ENCODE measurements at places on chromosomes 7 and 10.

- DNase-seq: no peak
These were observed 28.4 kb upstream of the VWDE start for GRCh38 chr7:12431886-12432556.

DNA sequence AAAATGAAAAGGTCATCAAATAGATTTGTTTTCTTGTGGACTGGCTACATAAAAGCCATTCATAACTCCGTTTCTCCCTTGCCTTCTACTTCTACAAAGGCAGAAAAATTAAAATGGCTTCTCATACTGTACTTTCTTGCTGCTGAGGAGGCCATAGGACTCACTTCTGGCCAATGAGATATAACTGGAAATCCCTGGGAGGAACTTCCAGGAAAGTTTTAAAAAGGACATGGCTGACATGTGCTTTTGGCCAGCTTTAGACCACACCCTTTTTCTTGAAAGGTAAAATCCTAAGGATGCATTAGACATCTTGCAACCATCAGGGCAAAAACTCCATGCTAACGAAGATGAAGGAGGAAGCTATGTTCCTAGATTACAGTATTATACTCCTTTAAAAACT lies 58.5 kb downstream of the PDZD8 start:
- no peak for DNase-seq

DNA sequence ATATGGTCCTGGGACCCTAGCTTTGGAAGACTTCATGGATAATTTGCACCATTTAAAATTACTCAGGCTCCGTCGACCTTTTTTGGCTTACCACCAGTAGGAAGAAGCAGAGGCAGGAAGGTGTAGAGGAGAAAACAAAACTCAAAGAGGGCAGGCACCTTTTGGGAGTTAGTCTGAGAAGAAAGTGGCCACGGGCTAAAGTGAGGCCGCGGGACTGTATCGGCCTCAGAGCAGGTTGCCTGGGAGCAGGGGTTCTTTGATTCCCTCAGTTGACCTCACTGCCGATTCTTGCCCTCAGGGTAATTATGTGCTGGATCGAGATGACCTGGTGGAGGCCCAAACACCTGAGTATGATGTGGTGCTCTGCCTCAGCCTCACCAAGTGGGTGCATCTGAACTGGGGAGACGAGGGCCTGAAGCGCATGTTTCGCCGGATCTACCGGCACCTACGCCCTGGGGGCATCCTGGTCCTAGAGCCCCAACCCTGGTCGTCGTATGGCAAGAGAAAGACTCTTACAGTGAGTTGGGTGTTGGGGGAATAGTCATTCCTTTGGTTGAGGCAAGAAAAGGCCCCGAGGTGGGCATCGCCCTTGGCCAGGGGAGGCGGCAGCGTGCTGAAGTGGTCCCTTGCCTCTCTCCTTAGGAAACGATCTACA lies 3.1 kb downstream of the MEPCE start:
- no peak for DNase-seq

- DNase-seq: no peak
These were observed 82.5 kb downstream of the RNLS start for GRCh38 chr10:88500656-88501055.

GRCh38 chr10:82308641-82309040 lies 433.6 kb downstream of the NRG3 start:
- no peak for DNase-seq

GRCh38 chr10:88473989-88474883 lies 108.9 kb downstream of the RNLS start:
- DNase-seq: no peak

DNA sequence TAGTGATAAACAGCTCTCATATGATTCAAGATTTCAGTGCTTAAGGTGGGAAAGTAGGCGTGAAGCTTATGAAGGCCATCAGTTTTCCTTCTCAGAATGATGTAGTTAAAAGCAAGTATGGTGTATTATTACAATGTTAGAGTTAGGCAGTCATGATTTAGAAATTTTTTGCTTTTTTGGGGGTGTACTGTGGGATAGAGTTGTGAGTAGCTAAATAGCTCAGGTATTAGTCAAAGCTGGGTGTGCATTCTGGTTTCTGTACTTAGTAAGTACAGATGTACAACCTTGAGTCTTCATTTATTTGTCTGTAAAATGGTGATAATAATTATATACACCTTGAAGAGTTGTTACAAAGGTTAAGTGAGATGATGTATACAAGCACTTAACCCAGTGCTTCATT lies 52.2 kb downstream of the R3HCC1L start:
- no peak for DNase-seq

- DNase-seq: no peak
These were observed 10.4 kb upstream of the STOX1 start for GRCh38 chr10:68816796-68817412.

DNA sequence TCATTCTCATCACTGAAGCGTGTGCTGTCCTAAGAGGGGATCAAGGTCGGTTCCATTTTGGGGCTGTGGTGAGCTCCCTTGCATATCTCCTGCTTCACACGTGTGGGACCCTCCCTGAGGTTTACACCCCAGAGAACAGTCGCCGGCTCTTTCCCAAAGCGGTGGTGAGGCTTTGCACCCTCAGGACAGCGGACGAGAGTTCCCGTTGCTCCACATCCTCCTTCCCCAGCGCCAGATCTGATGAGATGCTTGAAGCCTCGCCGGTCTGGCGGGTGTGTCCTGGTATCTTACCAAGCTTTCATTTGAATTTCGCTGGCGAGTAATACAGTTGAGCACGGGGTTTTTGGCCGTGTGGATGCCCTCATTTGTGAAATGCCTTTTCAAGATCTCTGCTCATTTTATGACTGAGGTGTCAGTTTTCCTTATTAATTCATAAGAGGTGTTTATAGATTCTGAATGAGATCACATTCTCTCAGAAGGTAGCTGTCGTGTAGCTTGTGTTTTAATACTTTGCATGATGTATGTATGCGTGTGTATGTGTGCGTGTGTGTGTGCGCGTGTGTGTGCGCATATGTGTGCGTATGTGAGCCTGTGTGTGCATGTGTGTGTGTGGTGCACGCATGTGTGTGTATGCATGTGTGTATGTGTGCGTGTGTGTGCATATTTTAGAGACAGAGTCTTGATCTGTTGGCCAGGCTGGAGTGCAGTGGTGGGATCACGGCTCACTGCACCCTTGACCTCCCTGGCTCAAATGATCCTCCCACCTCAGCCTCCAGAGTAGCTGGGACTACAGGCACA lies 30.7 kb downstream of the ELFN1 start:
- no peak for DNase-seq

GRCh38 chr7:128446306-128446705 lies 9.4 kb upstream of the HILPDA start:
- peak; percentile 20 for DNase-seq

- no peak for DNase-seq
These were observed 1.8 kb downstream of the SEMA3C start for GRCh38 chr7:80916770-80917741.

GRCh38 chr7:72019436-72019835 lies 392.7 kb downstream of the CALN1 start:
- no peak for DNase-seq

GRCh38 chr10:98252464-98252863 lies 15.5 kb downstream of the LOXL4 start:
- DNase-seq: no peak

DNA sequence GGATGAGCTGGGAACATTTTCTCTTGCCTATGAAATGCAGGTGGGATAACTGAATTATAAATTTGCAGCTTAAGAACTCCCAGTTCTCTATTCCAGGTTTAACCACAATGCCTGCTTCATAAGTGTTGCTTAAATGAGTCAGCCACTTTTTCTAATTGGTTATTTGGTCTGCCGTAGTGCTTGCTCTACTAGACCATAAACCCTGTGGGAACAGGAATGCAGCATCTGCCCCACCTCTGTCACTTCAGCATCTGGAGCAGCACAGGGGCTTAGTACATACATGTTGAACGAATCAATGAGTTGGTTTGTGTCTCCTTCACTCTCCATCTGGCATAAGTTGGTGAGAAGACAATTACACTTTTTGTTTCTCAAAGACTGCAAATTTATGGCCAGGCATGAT lies 95.2 kb upstream of the PTER start:
- DNase-seq: no peak

GRCh38 chr7:674454-675410 lies 51.8 kb upstream of the DNAAF5 start:
- DNase-seq: no peak

DNA sequence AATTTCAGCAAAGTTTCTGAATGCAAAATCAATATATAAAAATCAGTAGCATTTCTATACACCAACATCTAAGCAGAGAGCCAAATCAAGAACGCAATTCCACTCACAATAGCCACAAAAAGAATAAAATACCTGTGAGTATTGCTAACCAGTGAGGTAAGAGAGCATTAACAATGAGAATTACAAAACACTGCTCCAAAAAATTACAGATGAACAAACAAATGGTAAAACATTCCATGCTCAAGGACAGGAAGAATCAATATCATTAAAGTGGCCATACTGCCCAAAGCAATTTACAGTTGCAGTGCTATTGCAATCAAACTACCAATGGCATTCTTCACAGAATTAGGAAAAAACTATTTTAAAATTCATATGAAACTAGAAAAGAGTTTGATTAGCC lies 61.5 kb downstream of the HECTD2 start:
- DNase-seq: no peak

GRCh38 chr10:57579926-57580325 lies 687.8 kb downstream of the IPMK start:
- DNase-seq: no peak

- DNase-seq: no peak
These were observed 918.2 kb upstream of the ZNF722 start for GRCh38 chr7:63080406-63080805.

GRCh38 chr10:25356609-25357008 lies 181.8 kb downstream of the GPR158 start:
- DNase-seq: no peak

GRCh38 chr7:68246189-68246633 lies 1249.6 kb downstream of the TYW1 start:
- DNase-seq: no peak

DNA sequence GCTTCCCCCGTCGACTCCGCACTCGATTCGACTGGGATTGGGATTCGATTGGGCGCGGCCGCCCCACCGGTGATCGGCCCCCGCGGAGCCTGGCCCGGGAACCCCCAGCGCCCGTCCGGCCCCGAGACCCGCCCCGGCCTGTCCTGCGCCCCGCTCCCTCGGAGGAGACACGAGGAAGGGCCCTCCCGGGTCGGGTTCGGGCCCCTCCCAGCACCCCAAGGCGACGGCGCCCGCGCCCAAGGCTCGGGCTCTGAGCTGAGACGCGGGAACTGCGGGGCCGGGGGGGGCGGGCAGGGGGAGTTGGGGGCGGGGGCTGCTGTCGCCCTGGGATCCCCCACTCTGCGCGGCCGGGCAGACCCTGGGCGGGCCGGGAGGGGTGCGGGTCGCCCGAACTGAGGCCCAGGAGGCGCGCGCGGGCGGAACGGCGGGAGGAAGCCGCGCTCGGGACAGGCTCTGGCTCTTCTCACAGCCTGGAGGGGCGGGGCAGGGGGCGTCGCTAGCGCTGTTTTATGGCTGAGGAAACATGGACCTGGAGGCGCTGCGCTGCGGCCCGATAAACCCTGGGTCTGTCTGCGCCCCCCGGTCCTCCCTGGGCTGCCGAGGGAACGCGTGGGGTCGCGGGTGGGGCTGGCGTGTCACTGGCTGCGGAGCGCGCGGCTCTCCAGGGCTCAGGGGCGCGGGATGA lies 1.7 kb upstream of the NKX6-2 start:
- no peak for DNase-seq

DNA sequence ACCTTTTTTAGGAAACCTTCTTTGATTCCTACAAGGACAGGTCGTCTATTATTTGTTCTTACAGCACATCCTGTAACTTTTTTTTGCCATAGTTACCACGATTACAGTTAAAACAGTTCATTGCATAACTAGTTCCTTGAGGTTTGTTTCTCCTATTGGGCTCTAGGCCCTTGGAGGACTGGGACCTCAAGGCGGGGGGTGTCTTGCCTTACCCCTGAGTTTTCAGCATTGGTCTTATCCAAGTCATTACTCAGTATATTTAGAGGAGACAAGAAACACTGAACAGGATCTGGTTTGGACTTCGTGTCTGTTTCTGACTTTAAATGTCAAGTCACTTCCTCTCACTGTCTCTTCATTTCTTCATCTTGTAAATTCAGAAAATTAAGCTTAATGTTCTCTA lies 369.8 kb downstream of the SDK1 start:
- no peak for DNase-seq

GRCh38 chr7:29258951-29259350 lies 64.4 kb downstream of the CHN2 start:
- DNase-seq: no peak

GRCh38 chr7:92590711-92591310 lies 621 bp upstream of the FAM133B start:
- no peak for DNase-seq

DNA sequence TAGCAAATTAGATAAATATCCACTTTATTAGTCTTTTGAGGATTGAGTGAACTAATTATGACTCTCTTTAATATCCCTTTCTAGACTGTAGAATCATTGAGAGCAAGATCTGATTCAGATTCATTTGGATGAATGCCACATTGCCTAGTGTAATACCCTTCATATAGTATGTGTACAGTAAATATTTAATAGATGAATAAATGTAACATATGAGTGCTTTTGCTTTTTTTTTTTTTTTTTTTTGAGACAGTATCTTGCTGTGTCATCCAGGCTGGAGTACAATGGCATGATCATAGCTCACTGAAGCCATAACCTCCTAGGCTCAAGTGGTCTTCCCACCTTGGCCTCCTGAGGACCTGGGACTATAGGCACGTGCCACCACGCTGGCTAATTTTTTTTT lies 14.8 kb downstream of the SAMD8 start:
- DNase-seq: no peak

GRCh38 chr7:122337011-122337410 lies 32.5 kb upstream of the FEZF1 start:
- DNase-seq: peak; percentile 88

DNA sequence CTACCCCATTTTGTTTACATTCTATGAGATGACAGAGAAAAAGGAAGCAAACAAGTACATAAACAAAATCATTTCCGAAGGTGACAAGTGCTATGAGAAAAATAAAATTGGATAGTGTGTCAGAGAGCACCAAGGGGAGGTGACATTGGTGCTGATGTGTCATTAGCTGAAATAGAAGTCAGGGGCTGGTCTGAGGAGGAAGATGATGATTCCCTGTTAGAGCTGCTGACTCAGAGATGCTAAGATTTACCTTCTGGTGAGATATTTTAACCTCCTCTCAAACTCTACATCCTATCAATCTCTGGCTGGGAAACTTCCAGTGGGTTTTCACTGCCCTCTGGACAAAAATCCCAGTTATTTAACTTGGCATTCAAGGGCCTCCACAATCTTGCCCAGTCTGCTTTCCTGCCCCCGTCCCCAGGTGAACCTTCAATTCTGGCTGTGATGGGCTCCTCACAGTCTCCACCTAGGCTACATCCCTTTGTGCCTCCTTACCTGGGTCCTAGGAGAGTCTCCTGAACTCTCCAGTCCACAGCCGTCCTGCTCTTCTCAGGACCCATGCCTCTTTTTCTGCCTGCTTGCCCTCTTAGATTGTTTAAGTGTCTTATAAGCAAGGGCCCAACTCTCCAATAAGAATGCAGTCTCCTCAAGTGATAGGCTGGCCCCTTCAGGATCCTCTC lies 26.6 kb downstream of the DUSP5 start:
- no peak for DNase-seq

DNA sequence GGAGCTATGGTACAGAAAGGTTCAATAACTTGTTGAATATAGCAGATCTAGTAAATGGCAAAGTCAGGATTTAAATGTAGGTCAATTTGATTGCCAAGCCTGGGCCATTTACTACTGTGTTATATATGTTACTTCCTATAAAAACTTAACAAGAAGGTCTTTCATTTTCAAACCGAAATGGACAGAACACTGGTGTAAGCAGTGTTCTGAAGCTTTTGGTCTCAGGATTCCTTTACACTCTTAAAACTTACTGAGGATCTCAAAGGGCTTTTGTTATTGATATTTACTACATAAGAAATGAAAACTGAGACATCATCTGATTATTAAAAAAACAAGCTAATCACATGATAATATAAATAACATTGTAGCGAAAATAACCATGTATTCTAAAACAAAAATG lies 114.7 kb downstream of the PTEN start:
- DNase-seq: no peak

Data from NCI-H524 treated with DMSO at 0.1 percent for 48 hours (cell line).